ENCODE measurements at places on chromosomes 11 and 22.

GRCh38 chr11:61357233-61357893, 4.3 kb downstream of the CYB561A3 start:
- DNase-seq, result no peak

- DNase-seq, result no peak
These were observed 39.3 kb downstream of the KREMEN1 start for GRCh38 chr22:29112121-29112520.

DNA sequence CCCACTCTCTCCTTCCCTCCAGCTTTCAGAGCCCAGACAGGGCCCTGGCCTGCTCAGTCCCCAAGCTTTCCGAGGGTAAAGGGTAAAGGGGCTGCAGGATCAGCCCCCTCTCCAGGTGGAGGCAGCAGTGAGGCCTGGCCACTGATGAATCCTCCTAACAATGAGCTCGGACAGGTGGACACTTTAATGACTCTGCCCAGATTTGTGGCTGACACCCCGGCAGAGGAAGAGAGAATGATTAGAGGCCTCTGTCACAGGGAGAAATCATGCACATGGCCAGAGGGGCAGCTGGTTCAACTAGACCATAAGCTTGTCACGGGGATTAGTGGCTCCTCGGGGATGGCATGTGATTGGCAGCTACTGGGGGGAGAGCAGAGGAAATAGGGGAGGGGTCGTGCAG, 587.5 kb upstream of the B3GAT1 start:
- no peak for DNase-seq

DNA sequence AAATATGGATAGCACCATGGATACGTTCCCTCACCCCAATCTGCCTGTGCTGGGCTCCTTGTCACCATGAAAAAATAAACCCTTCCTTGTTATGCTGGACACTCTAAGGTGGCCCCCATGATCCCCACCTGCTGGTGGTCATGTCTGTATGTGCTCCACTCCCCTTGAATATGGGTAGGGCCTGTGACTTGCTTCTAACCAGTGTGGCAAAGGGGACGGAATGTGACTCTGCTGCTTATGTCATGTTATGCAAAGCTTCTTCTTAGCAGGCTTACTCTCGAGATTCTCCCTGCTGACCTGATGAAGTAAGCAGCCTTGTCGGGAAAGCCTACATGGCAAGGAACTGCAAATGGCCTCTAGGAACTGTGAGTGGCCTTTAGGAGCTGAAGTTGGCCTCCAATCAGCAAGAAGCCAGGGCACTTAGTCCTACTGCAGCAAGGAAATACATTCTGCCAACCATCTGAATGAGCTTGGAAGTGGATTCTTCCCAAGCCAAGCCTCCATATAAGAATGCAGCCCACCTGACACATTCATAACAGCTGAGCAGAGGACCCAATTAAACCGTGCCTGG, 159.9 kb downstream of the CCDC34 start:
- DNase-seq, result no peak

DNA sequence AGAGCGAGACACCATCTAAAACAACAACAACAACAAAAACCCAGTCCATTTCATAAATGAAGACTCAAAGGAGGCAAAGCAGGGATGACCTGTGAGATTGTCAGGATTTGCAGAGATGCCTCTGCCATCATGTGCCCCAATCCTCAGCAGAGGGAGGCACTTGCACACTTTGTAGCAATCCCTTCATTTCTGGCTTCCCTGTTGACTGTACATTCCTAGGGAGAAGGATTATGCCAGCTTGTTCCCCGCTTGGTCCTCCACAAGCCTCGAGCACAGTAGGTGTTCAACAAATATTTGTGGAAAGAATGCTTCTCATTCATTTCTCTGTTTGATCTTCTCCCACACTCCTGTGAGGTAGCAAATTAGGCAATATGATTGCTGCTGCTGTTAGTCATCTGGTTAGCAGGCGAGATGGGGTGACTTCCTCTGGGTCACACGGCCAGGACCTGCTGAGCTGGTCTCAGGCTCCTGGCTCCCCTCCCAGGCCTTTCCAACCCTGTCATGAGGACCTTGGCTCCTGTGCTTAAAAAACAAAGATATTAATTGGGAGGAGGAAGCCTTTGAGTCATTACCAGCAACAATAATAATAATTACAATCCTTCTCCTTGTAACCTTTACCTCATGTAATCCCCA, 34.1 kb downstream of the LIF start:
- DNase-seq, result no peak

DNA sequence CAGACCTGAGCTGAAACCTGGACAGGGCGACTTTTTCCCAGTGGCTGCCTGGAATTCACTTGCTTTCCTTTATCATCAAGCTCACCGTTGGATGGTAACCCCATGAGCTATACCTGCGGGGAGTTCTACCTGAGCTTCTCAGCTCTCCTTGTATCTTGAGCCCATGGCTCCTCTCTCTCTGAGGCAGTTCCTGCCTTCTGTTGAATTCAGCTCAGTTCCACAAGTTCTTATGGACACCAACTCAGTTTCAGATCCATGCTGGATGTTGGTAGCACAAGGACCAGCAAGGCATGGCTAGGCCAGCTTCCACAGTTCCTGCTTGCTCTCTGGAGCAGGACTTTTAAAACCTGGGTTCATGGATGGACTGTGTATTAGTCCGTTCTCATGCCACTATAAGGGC, 58.3 kb upstream of the AMPD3 start:
- no peak for DNase-seq

DNA sequence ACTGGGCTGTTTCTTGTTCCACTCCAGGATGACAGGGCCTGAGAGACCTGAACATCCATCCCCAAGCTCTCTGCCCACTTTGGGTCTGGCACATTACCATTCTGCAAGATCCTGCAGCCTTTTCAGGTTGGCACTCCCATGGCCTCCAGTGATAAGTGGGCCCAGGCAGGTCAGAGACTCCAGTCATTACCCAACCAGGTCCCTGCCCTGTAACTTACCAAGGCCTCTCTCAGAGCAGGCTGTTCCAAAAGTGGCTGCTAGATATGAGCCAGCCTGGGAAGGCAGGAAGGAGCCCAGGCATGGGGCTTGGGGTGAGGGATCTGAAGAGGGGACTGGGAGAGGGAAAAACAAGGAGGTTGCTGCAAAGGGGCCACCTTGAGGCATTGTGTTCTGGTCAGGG, 35.9 kb downstream of the KCNQ1OT1 start:
- no peak for DNase-seq

DNA sequence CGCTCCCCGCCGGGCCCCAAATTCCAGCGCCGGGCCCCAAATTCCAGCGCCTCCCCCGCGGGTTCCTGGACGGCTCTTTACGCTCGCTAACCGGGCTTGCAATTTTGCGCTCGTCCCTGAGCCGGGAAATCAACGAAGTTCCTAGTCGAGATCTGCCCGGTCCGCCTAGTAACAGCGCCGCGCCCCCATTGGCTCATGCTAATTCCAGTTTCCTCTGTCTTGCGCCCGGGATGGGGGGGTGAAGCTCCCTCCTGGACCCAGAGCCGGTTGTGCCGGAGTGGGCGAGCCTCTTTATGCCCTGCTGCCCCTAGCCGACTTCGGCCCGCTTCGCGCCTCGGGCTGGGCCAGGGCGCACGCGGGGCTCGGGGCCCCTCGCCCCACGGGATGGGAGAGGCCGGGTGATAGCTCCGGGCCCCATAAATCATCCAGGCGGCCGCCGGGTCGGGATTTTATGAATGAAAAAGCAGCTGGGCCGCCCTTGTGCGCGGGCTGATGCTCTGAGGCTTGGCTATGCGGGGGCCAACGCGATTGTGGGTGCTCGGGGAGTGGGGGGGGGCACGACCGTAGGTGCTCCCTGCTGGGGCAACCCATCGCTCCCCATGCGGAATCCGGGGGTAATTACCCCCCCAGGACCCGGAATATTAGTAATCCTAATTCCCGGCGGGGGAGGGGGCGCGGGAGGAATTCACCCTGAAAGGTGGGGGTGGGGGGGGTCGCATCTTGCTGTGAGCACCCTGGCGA, 1.8 kb upstream of the CCND1 start:
- no peak for DNase-seq

All from central memory CD4-positive, alpha-beta T cell (primary cell).